ENCODE measurements at places on chromosomes 6 and 20. TPM values are rescaled to one million over a fixed set of nuclear protein-coding genes. Genes with fewer than 3 reads are reported as not detected.

DNA sequence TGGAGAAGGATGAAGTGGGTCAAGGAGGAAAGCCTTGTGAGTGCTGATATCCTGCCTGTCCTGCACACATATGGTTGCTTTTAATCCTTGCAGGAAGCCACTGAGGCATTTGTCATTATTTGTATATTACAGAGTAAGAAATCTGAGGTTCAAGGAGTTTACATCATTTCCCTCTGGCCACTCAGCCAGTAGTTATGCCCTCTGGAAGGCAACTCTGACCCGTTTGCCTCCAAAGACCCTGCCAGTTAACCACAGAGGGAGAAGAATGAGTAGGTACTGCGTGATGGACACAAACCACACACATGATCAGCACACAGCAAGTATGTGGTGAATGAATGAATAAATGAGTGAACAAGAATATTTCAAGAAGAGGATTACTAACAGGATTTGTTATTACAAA, 7.9 kb upstream of the FAM210B start:
- no peaks in the 10 kb centered on the region for H3K36me3 ChIP-seq
- peaks cover 17% of the 10 kb centered on the region for H3K4me1 ChIP-seq
- H3K4me3 ChIP-seq: no peak overlapping the region
- DNase-seq: no peak
- H3K27ac ChIP-seq: no peak overlapping the region

- DNase-seq: no peak
- peaks cover 4% of the 10 kb centered on the region for H3K4me1 ChIP-seq
- no peak overlapping the region for H3K27ac ChIP-seq
- peaks cover 16% of the 10 kb centered on the region for H3K36me3 ChIP-seq
- no peak overlapping the region for H3K4me3 ChIP-seq
Observed at GRCh38 chr6:22980446-22980845, 411.1 kb downstream of the HDGFL1 start.

GRCh38 chr20:44896583-44896982, 11.1 kb downstream of the YWHAB start:
- no peak overlapping the region for H3K4me3 ChIP-seq
- peaks cover 12% of the 10 kb centered on the region for H3K4me1 ChIP-seq
- DNase-seq: no peak
- peaks cover 3% of the 10 kb centered on the region for H3K36me3 ChIP-seq
- no peaks in the 10 kb centered on the region for H3K27me3 ChIP-seq

DNA sequence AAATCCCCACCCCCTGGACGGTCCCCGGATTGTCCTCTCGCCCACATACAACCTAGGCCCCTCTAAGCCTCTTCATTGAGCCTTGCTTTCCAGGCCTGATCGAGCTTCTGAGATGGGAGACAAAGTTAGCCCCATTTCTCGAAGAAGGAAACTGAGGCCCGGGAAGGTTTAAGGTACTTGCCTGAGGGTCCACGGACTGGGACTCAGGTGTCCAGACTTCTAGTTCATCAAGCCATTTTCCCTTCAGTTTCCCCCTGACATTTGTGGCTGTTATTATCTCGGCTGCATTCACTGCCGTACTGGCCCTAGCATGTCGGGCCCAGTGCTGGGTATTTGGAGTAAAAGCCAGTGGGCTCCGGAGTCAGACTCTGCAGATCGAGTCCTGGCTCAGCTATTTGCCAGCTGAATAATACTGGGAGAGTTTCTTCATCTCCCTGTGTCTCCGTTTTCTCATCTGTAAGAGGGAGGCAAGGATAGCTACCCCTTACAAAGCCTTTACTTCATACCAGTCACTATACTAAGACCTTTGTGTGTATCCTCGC, 633 bp downstream of the RPRD1B start:
- no peak for DNase-seq
- H3K4me3 ChIP-seq: peak overlapping the region; percentile 96
- H3K36me3 ChIP-seq: peaks cover 18% of the 10 kb centered on the region
- peak overlapping the region; percentile 96 for H3K27ac ChIP-seq
- no peaks in the 10 kb centered on the region for H3K27me3 ChIP-seq

- no peaks in the 10 kb centered on the region for H3K4me1 ChIP-seq
- H3K27ac ChIP-seq: no peak overlapping the region
- H3K36me3 ChIP-seq: no peaks in the 10 kb centered on the region
- DNase-seq: no peak
- H3K4me3 ChIP-seq: no peak overlapping the region
Observed at GRCh38 chr6:10000551-10000950, 414.3 kb downstream of the TFAP2A start.

C20orf141 gene
- not detected for total RNA-seq

TBXT gene
- not detected for total RNA-seq

- no peaks in the 10 kb centered on the region for H3K27me3 ChIP-seq
- H3K4me1 ChIP-seq: peaks cover 10% of the 10 kb centered on the region
- no peaks in the 10 kb centered on the region for H3K36me3 ChIP-seq
- peak overlapping the region; percentile 78 for H3K27ac ChIP-seq
- peak overlapping the region; percentile 83 for H3K4me3 ChIP-seq
Observed at GRCh38 chr6:27157459-27158315, 89.8 kb upstream of the PRSS16 start.

Data from mesothelial cell of epicardium (in vitro differentiated cells).